Kidney tubule cell (primary cell): ENCODE measurements at places on chromosomes 3 and 15.

- DNase-seq: peak; percentile 92
Observed at GRCh38 chr3:39166134-39166710, 12.8 kb upstream of the CSRNP1 start.

- DNase-seq: peak; percentile 36
Observed at GRCh38 chr3:183254487-183255347, 1.7 kb downstream of the B3GNT5 start.

- peak; percentile 80 for DNase-seq
Observed at GRCh38 chr15:96285305-96285704, 45.2 kb upstream of the NR2F2 start.

DNA sequence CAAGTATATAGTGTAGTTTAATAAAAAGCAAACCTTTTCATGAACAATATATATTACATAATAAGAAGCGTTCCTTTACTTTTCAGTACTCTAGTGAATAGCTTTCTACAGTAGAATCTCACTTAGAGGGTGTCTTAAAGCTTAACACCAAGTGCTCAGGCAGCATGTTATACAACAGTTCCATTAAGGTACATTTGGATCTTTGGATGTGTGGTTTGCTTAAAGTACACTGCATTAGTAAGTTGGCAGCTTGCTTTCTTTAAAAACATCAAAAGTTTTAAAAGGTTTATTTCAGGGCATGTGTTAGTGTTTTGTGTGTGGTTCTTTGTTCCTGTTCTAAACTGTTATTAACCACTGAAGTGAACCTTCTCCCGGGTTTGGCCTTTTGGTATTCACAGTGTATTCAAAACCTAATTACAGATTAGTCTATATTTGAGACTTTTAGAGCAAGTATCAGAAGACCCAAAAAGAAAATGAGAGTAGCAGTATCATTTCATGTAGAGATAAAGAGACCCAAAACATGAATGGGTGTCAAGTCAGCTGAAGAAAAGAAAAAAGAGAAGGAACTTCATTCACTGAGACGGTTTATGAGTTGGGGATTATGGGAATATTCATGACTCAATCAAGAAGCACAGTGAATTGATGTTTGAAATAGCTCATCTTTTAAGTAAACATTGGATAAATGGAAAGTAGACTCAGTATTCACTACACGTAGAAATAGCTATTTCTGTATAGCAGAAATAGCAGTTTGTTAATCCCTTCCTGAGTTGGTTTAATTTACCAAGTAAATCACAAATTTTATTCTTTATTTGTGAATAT is 93.9 kb downstream of the OPA1 start:
- no peak for DNase-seq
